ENCODE measurements at places on chromosomes 3 and 15.

- peak; percentile 96 for DNase-seq
Observed at GRCh38 chr3:15636028-15636709, 34.6 kb downstream of the BTD start.

- DNase-seq: peak; percentile 38
Observed at GRCh38 chr15:43792761-43793476, 799 bp downstream of the SERF2 start.

GRCh38 chr15:70154718-70155347 is 57.1 kb upstream of the TLE3 start:
- peak; percentile 85 for DNase-seq

- DNase-seq: no peak
Observed at GRCh38 chr3:54349231-54349652, 226.9 kb downstream of the CACNA2D3 start.

DNA sequence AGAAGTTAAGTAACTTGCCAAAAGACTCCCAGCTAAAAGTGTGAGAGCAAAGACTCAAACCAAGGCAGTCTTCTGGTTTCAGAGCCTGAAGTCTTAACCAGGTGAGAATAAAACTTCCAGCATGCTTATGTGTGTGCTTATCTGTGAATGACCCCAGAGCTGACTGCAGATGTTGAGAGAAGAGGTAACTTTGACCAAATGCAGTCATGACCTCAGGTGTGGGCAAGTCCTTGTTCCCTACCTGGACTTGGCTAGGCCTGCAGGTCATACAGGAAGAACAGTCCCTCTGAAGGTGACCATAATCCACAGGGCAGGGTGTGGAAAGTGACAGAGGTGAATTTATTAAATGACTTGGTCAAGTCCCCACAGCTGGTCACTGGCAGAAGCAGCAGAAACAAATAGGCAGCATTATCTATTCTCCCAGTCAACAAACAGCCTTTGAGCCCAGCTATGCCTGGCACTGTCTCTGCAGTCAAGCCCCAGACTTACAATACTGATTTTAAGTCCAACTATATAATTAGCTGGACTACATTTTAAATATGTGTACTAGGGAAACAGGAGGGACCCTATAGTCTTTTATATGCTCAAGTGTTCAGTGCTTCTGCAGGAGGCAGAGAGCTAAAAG is 3.0 kb upstream of the CPEB1 start:
- DNase-seq: no peak

DNA sequence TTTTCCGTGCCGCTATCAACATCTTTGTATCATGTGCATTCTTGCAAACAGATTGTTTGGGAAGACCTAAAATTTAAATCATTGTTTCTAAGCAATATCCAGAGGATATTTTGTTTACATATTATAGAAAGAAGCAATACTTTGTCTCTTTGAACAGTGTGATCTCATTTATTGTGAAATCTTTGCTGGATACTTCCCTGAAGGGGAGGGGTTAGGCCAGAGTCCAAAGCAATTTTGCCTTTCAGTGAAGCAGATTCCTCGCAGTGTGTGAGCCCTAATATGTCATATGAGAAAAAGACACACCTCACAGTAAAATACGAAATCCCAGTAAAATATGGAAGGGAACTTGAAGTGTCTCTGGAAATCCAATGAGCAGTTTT is 158.7 kb upstream of the SLCO3A1 start:
- peak; percentile 4 for DNase-seq

DNA sequence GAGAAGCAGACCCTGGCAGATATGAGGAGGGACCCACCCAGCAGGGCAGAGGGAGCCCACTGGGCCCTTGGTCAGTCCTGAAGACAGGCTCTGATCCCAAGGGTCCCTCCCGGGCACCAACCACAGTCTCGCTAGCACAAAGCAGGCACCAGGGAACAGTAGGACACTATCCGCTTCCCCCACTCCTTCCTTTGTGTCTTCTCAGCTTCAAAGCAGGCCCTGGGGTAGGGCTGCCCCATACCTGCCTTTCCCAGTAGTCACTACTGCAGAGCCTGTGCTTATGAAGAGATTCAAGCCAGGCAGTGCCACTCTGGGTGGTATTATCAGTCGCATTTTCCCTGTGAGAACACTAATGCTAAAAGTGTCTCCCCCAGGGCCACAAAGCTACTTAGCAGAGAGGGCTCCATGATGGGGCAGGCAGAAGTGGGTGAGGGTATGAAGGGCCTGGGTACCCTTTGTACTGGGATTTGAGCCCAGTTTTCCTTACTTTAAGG is 32.7 kb downstream of the SRPRB start:
- no peak for DNase-seq

DNA sequence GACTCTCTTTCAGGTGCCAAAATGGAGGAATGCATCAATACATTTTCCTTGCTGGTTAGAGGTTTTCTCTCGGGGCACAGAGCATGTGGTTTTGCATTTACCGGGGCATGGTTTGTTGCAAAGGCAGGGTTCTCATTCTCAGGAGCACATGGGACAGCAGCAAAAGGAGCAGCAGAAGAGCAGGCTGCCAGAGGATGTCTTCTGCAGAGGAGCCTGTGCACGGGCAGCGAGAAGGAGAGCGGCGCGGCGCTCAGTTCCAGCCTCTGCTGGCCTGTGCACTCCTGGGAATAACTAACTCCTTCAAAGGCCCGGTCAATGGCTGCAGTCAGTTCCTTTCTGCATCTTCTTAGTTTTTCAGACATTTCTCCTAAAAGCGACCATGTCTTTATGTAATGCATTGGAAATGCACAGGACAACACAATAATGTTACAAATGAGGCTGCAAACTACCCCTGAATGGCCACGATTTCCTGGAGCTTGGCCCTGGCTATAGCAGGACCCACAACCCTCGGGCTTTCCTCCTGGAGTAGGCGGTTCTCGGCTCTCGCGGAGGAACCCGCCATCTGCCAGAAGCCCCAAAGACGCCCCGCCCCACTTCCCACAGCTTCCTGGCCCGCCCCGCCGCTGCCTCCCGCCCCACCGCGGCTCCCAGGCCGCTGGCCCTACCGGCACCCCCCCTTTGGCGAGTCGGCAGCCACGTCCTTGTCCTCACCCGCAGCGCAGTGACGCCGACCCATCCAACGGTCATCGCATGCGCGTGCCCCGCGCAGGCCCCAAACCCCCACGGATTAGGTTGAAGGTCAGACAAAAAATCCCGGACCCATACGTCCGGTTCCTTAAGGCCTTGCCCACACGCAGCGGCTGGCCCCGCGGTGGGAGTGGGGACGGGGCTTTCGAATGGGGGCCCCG is at the start of gene C3orf62:
TSS of gene C3orf62 (minus strand) at position 758 of the 908 bp plus-strand sequence. CDS start at position 398, 360 bp downstream.
- peak; percentile 88 for DNase-seq

DNA sequence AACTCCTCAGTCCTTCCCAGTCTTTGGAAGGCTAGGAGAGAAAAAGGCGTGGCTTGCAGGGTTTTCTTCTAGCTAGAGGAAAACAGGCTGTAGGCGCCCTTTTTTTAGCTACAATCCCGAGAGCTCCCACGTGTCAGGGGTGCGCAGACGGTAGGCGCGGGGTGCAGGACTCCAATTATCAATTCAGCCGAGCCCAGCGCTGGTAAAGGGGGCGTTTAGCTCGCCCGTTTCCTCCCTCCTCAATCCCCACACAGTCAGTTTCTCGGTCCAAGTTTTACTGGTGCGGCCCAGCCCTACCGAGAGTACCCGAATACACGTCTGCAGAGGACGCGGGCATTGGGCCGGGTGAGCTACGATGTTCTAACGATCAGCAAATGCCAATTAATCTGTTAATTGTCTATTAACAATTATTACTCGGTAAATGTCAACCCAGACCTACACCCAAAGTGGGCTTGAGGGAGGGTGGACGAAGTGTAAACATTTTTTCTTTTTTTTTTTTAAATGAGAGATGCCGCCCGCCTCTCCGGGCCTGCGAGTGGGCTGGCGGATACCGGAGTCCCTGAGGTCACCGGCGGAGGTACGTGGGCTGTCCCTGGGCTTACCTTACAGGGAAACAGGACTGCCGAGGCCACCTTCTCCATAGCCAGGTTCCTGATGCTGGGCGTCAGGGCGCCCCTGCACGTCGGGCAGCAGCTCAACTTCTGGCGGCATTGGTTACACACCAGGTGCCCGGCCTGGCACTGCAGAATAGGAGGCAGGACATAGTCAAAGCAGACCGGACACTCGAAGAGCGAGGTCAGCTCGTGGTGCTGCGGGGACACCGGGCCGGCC is 923 bp downstream of the SIAH2 start:
- peak; percentile 57 for DNase-seq

- DNase-seq: peak; percentile 89
Observed at GRCh38 chr3:57007521-57008460, 52.7 kb upstream of the SPATA12 start.

- DNase-seq: no peak
Observed at GRCh38 chr3:137249311-137249940, 291.6 kb downstream of the IL20RB start.

GRCh38 chr3:3448468-3448867 is 269.0 kb upstream of the CRBN start:
- no peak for DNase-seq

DNA sequence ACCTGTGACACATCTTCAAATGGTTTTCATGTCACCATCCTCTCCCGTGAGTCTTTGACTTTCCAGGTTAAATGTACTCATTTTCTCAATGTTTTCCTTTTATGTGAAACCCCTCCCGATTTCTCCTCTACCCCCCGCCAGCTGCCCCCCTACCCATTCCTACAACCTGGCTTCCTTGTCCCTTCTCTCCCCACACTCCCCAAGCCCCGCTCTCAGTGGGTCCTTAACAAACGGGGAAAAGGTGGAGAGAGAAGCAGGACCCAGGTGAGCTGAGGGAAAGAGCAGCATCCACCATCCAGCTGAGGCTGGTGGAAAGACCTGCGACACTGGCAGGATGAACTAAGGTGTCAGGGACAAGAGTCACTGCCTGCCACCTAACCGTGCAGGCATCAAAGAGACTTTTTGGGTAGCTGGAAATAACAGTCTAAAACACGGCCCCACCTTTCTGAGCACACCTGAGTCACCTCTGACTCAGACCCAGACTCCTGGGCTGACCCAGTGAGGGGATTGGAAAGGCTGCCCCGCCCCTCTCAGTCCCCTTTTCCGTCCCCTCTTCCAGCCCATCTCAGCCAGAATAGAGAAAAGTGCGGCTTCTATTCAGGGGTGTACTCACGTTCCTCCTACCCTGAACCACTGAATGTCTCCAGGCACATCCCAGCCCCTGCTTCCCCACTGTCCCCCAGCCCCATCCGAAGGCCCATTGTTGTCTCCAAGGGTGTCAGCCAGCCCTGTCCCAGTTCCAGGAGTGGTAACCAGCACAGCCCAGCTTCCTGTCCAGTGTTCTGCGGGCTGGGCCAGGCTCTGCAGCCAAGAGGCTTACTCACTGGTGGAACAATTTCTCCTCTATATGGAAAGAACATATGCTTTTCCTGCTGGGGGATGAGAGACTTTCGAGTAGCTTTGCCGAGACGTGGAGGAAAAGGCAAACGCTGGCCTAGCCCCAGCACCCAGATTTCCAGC is 20.4 kb downstream of the ISG20 start:
- peak; percentile 59 for DNase-seq

DNA sequence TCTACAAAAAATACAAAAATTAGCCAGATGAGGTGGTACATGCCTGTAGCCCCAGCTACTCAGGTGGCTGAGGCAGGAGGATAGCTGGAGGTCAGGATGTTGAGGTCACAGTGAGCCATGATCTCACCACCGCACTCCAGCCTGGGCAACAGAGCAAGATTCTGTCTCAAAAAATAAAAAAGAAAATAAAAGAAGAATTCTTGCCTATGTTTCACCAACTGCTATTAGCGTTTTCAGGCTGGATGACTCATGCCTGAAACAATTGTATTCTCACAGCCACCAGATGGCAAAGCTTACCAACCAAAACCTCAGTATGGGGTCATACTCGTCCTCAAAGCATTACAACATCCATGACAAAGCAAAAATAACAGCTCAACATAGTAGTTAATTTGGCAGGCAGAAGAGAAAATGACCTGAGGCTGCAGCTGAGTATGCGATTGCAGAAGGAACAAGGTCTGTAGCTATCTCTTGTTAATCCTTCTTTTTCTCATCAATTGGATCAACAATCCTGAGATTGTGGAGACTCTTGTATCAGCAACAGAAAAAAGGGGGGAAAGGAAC is 52.2 kb downstream of the TP53BP1 start:
- peak; percentile 99 for DNase-seq

GRCh38 chr3:66138336-66139313 is 82.2 kb upstream of the SLC25A26 start:
- peak; percentile 66 for DNase-seq

DNA sequence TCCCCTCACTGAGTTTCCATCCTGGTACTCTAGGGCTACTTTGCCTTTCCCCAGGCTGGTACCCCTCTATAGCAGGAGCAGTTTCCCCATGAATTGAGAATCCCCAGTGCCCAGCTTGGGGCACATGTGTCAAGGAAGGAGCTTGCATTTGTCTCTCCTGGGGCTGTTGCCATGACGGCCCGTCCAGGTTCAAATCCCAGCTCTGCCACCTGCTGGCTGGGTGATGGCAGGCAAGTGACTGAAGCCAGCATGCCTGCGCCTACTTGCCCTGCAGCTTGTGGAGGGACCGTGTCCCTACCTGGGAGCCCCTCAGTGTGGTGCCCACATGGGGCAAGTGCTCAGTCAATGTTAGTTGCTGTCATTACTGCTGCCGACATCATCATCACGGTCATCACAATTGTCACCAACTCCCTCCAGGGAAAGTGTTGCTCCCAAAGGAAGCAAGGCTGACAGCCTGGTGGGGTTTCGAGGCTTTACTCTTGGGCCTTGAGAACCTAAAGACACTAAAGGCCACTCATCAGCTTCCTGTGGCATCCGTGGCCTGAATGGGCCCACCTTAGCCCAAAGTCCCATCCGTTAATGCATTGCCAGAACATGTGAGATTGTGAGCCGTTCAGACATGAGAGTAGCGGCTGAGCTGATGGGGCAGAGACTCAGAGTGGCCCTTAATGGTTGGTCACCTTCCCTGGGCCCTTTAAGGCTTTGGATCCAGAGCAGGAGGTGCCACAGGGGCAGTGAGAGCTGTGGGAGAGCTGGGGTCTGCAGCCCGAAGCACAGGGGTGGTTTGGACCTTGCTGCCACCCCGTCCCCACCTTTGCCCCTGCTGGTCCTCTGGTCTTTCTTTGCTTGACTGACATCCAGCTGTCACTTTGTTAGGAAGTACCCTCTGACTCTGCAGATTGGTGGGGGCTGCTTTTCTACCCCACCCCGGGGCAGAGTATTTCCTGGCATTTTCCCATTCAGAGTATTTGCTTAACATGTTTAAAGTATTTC is 144.4 kb downstream of the DNAJB8 start:
- DNase-seq: peak; percentile 59

- peak; percentile 42 for DNase-seq
Observed at GRCh38 chr3:133464573-133464972, 64.7 kb downstream of the BFSP2 start.

GRCh38 chr15:29377161-29377560 is 107.5 kb upstream of the NSMCE3 start:
- no peak for DNase-seq
